ENCODE measurements at places on chromosomes 4 and X. TPM values are rescaled to one million over a fixed set of nuclear protein-coding genes. Genes with fewer than 3 reads are reported as not detected.
A peak's percentile ranks its signal among the peaks of the same experiment; 100 is the strongest.

The FOXO4 gene
- 8.2 TPM for total RNA-seq

The TMEM47 gene
- not detected for total RNA-seq

The HTR2C gene
- not detected for total RNA-seq

The CT45A2 gene
- total RNA-seq = not detected

The RAB28 gene
- total RNA-seq = 13.5 TPM

The HTT gene
- total RNA-seq = 77.8 TPM

The PCYT1B gene
- total RNA-seq = 0.05 TPM

The SLC26A1 gene
- not detected for total RNA-seq

The GUCY1A1 gene
- not detected for total RNA-seq

The MAGEA2B gene
- not detected for total RNA-seq

The UGT2B17 gene
- total RNA-seq = not detected

The SMIM10 gene
- 1.5 TPM for total RNA-seq

The PLAC1 gene
- total RNA-seq = not detected

The GDI1 gene
- total RNA-seq = 213 TPM

The GPR82 gene
- not detected for total RNA-seq

The SHROOM4 gene
- not detected for total RNA-seq

The HTN3 gene
- total RNA-seq = not detected

GRCh38 chrX:105610411-105610810 lies 211.9 kb upstream of the NRK start:
- DNase-seq = no peak

GRCh38 chr4:55980725-55981124 lies 32.0 kb downstream of the CEP135 start:
- DNase-seq = no peak

DNA sequence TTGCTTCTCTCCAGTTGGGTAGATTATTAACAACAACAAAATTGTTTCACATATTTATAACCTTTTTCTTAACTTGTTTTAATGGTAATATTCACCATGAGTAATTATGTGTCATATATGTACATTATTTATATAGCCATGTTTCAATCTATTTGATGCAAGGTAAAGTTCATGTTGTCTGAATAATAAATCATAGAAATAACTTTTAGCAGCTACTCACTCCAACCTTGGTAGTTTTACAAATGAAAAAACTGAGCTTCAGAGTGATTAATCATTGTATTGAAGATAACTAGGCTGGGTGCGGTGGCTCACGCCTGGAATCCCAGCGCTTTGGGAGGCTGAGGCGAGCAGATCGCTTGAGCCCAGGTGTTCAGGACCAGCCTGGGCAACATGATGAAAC lies 46.0 kb downstream of the TMA16 start:
- DNase-seq = no peak

DNA sequence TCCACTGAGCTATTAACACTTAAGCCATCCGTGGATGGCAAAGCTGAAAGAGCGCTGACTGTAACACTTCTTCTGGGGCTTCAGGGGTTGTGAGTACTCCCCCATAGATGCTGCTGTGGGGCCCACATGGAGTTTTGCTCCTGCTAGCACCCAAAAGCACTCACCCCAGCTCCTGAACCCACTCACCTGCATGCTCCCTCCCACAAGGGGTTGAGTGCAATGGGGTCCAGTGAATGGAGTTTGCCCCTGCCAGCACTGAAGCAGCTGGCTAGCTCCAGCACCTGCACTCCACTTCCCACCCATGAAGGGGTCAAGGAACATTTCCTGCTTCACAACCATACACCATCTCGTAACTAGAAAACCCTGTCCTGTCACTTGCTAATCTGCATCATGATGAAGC lies 78.9 kb downstream of the IL21 start:
- DNase-seq = no peak

DNA sequence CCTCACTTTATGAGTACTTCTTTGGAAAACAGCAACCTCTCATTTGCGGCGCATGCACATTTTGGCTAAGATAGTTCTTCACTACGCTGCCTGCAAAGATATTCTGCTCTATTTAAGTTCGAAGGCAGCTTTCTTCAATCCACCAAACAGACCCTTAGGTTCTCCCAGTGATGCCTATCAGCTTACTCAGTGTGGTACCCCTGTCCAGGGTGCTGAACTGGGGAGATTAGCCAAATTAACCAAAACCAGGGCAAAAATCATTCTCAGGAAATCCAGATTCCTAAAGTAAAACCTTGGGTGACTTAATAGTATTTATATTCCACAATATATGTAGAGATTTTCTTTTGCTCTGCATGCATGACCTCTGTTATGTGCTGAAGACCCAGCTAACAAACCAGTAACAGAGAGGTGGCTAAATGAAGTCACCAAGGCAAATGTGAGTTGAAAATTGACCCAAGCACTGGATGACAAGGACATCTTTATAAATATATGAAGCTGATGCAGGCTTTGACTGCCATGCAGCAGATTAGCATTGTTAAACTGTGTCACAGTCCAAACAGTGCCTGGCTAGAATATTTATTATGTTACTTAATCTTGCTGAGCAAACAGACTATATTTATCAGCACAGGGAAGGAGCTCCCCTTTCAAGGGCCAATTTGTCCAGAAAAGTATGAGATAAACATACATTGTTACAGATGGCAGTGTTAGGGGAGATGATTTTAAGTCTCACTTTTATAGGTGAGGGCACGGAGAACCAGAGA lies 418.2 kb downstream of the STIM2 start:
- DNase-seq = peak; percentile 2

GRCh38 chrX:24131476-24131875 lies 18.1 kb upstream of the ZFX start:
- no peak for DNase-seq

- DNase-seq = no peak
These were observed 105.0 kb downstream of the SHROOM3 start for GRCh38 chr4:76539979-76540378.

DNA sequence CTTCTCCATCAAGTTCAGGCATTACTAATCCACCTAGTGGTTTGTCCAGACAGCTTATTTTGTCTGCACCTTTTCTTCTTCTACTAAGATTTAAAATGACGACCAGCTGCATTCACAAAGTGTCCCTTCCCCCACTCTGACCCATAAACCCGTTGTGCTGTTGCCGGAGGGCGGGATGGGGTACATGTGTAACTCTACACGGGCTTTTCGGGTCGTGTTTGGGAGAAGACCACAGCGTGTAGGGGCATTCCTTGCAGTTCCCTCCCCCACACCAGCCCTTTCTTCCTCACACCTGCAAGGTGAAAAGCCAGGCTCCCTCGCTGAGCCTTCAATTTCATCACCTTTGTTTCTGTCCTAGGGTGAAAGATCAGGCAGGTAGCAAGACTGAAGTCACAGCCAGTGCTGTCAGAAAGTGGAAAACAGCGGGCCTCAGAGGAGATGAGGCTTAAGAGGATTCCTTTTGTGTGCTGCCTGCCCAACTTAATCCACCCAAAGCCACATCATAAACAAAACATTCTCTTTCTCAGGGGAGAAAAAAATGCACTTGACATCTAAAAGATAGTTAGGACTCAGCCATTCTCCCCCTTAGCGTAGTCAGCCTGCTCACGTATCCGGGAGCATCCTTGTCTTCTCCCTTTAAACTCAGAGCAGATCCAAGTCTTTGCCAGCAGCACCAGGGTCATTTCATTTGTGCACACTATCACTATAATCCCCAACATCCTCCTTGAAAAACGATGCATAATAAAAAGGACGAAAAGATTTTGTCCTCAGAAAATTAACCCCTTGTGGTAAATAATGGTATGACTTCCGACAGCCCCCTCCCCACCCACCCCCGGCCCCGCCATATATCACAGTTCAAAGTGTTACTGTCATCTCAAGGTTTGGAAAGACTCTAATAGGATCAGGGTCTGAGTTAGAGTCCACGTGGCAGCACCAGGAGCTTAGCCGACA lies 599.0 kb downstream of the RAB28 start:
- no peak for DNase-seq

DNA sequence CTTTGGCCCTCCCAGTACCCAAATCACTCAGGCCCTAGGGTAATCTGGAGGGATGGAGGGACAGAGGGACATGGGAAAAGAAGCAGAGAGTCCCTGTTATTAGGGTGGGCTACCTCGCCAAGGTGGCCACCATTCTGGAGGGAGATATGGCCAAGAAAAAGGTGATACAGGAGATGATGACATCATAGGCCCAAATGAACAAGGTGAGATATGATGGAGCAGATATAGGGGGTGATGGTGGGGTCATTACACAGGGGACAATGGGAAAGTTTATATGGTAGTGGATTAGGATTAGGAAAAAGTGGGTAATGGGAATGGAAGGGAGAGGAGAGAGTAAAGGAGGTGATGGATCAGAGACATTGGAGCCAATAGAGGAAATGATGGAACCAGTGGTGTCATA lies 12.9 kb upstream of the SYP start:
- DNase-seq = no peak

GRCh38 chr4:184843984-184844554 lies 18.3 kb upstream of the ACSL1 start:
- DNase-seq = no peak

- no peak for DNase-seq
These were observed 149.8 kb downstream of the SPCS3 start for GRCh38 chr4:176469546-176469945.

- no peak for DNase-seq
These were observed 19.5 kb upstream of the PACRGL start for GRCh38 chr4:20680736-20681135.

GRCh38 chr4:37477126-37477525 lies 209.1 kb downstream of the RELL1 start:
- no peak for DNase-seq

DNA sequence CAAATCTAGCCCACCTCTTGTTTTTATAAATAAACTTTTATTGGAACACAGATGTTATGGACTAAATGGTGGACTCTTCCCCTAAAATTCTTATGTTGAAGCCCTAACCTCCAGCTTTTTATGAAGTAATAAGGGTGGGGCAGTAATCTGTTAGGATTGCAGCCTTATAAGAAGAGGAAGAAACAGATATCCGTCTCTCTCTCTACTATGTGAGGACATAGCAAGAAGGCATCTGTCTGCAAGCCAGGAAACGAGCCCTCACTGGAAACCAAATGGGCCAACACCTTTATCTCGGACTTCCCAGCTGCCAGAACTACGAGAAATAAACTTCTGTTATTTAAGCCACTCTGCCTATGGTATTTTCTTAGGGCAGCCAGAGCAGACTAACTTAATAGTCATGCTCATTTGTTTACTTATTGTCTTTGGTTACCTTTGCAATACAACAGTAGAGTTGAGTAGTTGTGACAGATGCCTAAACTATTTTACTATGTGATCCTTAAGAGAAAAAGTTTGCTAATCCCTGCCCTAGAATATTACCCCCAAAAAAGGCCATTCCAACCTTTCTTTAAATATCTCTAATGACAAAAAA lies 67.4 kb downstream of the MANBA start:
- no peak for DNase-seq

GRCh38 chr4:174217273-174218126 lies 66.0 kb downstream of the FBXO8 start:
- DNase-seq = peak; percentile 10

DNA sequence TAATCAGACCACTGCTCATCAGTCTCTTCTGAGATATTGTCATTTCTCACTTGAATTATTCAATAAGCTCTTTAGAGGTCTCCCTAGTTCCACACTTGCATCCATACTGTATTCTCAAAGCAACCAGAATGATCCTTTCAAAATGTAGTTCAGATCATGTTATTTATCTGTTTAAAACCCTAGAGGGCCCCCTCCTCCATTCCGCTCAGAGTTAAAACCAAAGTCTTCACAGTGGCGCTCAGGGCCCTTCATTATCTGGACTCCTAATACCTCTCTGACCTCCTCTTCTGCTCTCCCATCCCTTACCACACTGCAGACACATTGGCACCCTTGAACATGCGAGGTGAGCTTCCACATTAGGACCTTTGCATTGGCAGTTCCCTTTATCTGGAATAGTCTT lies 32.7 kb upstream of the HPGDS start:
- DNase-seq = no peak

DNA sequence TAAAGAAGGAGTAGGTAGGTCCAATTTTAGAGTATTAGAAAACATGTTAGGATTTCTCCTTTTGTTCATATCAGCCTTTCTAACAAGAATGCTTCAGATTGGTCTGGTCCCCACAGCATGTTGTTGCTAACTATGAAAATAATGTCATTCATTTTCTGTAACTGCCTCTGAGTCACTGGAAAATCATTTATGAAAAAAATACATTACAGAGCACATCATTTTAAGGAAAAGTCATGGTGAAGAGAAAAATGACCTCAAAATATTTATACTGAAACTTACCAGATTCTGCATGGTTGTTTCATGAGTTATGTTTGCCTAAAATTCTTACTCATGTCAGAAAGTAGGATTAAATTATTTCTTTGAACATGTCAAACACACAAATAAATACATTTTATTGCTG lies 35.2 kb downstream of the DTHD1 start:
- no peak for DNase-seq

- DNase-seq = no peak
These were observed 19.1 kb downstream of the TRIML1 start for GRCh38 chr4:188158336-188158735.

GRCh38 chr4:8079916-8080753 lies 78.5 kb downstream of the ABLIM2 start:
- no peak for DNase-seq

GRCh38 chr4:17534705-17535104 lies 19.7 kb downstream of the CLRN2 start:
- no peak for DNase-seq

DNA sequence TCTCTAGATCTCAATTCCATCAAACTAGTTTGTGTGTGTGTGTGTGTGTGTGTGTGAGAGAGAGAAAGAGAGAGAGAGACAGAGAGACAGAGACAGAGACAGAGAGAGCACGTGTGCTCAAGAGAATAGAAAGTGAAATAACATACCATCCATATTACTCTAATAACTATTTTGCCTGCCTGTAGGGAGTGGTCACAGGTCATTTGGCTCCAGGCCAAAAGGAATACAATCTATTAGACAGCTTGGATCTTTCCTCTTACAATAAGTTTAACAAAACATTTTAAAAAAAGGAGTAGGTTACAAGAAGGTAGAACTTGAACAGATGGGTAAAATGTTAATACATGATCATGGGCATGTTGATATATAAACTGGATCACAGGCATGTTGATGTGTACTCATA lies 76.2 kb downstream of the COL4A6 start:
- no peak for DNase-seq

- DNase-seq = no peak
These were observed 67.0 kb downstream of the SLC4A4 start for GRCh38 chr4:71405791-71406190.

- no peak for DNase-seq
These were observed 9.0 kb downstream of the TSC22D3 start for GRCh38 chrX:107766470-107767150.

- DNase-seq = no peak
These were observed 279.2 kb downstream of the NR3C2 start for GRCh38 chr4:148162991-148163390.

DNA sequence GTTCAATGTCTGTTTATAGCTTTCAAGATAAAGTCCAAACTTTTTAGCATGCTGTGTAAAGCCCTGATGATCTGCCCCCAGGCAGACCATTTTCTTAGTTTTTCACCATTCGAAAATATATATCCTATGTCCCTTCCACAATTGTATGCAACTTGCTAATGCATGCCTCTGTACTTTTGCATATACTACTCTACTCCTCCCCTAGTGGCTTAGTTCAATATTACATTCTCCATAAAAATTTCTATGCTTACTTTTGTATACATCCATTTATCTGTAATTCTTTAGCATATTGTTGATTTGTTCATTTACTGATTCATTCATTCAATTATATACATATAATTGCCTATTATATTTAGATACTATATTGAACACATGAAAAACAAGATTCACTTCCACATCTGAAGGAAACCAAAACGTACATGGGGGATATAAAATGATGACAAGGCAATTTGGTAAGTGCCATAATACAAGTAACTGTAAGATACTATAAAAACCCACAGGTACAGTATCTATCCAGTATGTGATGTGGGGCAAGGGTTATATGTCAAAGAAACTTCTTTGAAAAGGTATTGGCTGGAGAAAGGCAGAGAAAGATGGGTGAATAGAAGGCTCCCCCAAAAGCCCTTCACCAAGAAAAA lies 902.5 kb downstream of the FAM133A start:
- DNase-seq = no peak

Measured in activated naive CD4-positive, alpha-beta T cell treated with anti-CD3 and anti-CD28 coated beads, Interleukin-2, amount 50 U/mL, for 72 hours (primary cell).